Stimulated activated CD8-positive, alpha-beta memory T cell treated with anti-CD3 and anti-CD28 coated beads, Interleukin-15, amount 100 ng/mL, for 1 hour (primary cell): ENCODE measurements at places on chromosomes 13 and 19.

DNA sequence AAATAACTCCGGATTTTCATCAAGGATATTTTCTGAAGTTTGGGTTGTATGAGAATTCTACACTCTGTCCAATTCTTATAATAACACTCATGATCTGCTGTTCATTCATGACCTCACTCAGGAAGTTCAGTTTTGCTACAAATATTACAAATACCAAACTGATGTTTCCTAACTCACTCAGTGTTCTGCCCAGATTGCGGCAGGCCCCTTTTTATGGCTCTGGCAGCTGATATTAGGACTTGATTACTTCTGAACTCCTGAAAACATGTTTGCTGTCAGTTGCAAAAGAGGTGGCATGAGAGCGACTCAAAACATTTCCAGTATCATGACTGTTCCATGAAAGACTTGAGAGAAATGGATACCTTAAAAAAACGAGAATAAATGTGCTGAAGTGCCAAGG is 188.0 kb downstream of the RGCC start:
- no peak for DNase-seq

GRCh38 chr19:2372076-2372612 is 12.1 kb downstream of the TMPRSS9 start:
- DNase-seq: no peak

GRCh38 chr19:49855676-49856573 is 5.0 kb downstream of the PTOV1 start:
- no peak for DNase-seq

DNA sequence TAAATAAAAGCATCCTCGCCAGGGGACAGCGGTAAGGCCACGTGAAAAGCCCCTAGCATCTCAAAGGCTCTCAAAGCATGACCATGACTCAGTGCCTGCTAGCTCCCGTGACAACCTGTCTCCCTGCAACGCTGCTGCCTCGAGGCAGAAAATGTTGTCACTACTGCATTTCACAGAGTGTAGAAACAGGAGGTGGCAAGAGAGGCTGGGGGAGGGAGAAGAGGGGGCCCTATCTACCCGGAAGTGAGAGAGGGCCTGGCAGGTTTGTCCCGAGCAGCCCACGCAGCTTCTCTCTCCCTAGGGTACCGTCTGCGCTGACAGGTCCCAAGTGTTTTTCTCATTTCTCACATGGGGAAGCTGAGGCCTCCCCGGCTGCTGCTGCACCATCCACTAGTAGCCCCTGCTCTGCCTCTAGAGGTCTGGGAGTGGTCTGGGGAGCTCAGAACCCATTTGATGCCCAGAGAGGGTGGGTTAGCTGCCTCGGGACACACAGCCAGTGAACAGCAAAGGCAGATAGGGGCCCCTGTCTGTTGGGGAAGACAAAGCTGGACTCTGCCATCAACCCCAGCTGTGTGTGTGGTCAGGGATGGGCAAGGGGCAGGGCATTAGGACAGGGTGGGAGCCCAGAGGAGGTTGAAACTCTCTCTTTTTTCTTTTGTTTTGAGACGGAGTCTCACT is 3.7 kb downstream of the TINCR start:
- DNase-seq: no peak

- peak; percentile 85 for DNase-seq
Observed at GRCh38 chr19:46717034-46717715, at the start of gene PRKD2. Gene PRKD2 (minus strand): TSS chr19:46717114. CDS start chr19:46716370, 744 bp downstream.

GRCh38 chr19:16227837-16228636 is 30.3 kb downstream of the AP1M1 start:
- DNase-seq: no peak

GRCh38 chr13:42747399-42747873 is 33.9 kb upstream of the FAM216B start:
- DNase-seq: no peak

GRCh38 chr19:23440207-23440606 is 44.9 kb upstream of the ZNF91 start:
- DNase-seq: no peak

DNA sequence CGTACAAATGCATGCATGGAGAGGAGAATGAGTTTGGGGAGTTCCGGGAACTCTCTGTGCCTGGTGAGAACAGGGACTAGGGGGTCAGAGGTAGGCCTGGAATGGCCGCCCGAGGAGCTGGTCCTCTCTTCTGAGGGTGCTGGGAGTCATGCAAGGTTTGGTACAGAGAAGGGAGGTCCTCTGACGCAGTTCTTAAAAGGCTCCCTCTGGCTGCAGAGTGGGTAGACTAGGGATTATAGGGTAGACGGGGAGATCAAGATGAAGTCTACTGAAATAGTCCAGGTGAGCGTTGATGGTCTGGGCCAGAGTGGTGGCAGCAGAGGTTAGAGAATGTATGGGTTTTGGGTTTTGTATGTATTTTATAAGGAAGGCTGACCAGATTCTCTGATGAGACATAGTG is 796 bp downstream of the ZNF304 start:
- no peak for DNase-seq

GRCh38 chr13:114256547-114256946 is 21.9 kb downstream of the CDC16 start:
- no peak for DNase-seq

GRCh38 chr19:45451131-45451849 is 16.5 kb upstream of the FOSB start:
- DNase-seq: no peak

- no peak for DNase-seq
Observed at GRCh38 chr13:59963383-59963782, 200.3 kb downstream of the DIAPH3 start.

GRCh38 chr13:24159357-24159756 is 1.2 kb upstream of the SPATA13 start:
- no peak for DNase-seq

DNA sequence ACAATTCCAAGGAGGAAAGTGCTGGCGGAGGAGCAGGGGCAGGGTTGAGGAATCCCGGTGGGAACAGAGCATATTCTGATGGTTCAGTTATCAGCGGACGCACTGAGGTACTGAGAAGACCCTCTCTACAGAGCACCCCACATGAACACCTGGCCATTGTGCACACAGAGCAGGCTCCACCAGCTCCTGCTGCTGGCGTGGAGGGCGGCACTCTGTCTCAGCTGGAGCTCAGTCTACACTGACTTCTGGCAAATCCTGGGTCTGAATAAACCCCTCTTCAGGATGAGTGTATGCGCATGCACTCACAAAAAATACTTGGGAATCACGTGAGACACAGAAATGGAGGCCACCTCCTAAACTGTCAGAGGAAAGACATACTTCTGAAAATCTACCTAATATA is 114.4 kb upstream of the IRS2 start:
- no peak for DNase-seq
